ENCODE measurements at places on chromosomes 12 and 14.

DNA sequence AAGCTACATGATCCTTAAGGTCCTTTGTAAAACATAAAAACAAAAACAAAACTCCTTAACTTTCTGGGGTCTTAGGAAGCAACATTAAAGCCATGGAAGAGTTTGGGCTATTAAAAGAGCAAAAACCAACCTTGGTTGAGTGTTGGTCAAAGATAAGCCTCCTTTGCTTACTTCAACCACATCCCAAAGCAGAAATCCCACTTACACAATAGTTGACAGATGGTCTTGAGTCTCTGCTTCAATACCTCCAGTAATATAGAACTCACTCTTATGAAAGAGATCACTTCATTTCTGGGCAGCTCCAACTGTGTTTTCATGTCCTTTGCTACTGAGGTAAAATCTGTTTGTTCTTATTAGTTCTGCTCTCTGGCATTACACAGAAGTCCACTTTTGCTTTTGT, 125.8 kb downstream of the SLC38A4 start:
- no peak for DNase-seq

- no peak for DNase-seq
Measured at GRCh38 chr12:89346741-89347324, 5.5 kb downstream of the DUSP6 start.

DNA sequence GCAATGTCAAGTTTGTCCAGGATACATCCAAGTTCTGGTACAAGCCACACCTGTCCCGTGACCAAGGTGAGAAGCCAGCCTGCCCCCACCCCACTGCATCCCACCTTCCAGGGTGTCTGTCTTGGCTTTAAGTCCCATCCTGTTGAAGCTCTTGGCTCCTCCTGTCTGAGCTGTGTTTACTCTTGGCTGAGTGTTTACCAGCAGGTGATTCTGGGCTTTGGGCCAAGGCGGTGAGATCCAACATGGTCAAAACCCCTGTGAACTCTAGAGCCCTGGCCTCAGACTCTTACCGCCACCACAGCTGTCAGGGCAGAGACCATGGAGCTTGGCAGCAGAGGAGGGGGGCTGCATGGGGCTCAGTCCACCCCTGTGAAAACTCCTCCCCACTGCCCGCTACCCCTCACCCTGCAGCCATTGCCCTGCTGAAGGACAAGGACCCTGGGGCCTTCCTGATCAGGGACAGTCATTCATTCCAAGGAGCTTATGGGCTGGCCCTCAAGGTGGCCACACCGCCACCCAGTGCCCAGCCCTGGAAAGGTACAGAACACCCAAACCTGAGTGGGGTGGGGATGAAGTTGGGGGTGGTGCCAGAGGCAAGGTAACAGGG, 11.6 kb downstream of the TNS2 start:
- no peak for DNase-seq

GRCh38 chr12:39752482-39753137, 133.0 kb upstream of the ABCD2 start:
- DNase-seq, result no peak

GRCh38 chr14:34081101-34081575, 130.3 kb upstream of the EGLN3 start:
- DNase-seq, result no peak

DNA sequence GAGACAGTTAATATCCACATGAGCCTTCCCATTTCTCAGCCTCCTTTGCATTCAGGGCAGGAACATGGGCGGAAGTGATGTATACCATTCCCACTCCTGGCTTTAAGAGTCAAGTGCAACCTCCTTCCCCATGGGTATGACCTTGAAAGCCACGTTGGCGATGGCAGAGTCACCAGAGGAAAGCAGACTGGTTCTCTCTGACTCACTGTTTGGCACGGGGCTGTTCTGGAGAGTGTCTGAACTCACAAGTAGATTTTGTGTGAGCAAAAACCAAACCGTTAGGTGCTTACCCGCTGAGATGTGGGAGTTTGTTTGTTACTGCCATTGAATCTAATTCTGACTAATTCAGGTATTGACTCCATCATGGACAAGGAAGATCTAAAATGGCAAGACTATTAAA, 36.7 kb upstream of the PZP start:
- no peak for DNase-seq

- no peak for DNase-seq
Measured at GRCh38 chr14:95402578-95402977, 82.9 kb upstream of the CLMN start.

DNA sequence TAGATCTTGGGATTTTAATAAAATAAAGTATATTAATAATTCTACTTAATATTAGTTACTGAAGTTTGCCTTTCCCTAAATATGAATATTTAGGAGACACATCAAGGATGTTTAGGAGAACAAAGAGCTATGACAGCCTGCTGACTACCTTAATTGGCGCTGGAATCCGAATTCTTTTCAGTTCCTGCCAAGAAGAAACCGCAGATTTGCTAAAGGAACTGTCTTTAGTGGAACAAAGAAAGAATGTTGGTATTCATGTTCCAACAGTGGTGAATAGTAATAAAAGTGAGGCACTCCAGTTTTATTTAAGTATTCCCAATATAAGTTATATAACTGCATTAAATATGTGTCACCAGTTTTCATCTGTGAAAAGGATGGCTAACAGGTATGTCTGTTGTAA, 54.5 kb downstream of the MIS18BP1 start:
- no peak for DNase-seq

- DNase-seq, result no peak
Measured at GRCh38 chr12:121990692-121991603, 30.7 kb upstream of the BCL7A start.

DNA sequence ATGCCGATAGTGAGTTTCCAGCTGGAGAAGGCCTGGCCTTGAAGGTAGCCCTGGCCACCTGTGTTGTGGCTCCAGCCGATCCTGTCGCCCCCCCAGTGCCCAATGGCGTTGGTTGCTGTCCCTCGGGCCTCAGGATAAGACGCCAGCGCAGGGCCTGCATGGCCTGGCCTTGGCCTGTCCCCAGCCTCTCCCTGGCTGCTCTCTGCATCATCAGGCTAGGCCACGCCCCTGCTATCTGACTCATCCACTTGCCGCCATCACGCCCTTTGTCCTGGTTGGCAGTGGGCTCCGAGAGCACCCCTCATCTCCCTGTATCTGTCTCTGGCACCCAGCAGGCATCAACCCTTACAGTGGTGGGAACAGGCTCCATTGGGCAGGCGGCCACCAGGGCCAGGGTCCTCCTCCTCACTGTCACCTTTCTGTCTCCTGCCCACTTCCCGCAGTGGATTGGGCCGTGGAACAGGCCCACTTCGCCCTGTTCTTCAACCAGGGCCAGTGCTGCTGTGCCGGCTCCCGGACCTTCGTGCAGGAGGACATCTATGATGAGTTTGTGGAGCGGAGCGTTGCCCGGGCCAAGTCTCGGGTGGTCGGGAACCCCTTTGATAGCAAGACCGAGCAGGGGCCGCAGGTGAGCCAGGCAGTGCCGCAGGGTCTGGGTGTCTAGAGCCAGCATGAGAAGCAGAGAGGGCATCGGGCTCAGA, 25.6 kb downstream of the ALDH2 start:
- DNase-seq, result no peak

DNA sequence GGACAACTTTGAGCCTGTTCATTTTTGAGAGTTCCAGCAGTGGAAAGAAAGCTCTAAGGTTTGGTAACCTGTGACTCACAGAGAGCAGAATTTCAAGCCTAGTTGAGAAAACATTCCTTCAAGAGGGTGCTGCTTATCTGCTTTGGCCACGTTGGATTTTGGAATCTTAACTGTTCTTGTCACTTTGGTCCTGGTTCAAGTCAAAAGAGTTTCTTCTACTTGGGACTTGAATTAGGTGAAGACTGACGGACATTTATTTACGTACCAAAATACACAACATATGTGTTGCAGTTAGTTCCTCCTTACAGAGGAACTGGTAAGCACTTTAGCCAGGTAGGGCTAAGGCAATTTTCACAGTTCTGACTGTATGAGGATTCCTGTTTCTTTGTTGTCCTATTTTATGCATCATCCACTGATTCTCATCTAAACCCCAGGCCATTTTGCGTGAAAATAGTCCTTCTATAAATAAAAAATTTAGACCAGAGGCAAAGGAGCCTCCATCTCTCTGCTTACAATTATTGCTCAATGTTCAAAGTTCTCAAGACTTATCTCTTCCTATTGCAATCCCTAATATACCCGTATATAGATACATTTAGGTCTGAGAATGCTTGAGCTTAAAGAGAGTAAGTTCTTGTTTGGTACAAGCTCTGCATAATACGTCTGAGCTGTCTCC, 580.9 kb downstream of the DIO2 start:
- no peak for DNase-seq

DNA sequence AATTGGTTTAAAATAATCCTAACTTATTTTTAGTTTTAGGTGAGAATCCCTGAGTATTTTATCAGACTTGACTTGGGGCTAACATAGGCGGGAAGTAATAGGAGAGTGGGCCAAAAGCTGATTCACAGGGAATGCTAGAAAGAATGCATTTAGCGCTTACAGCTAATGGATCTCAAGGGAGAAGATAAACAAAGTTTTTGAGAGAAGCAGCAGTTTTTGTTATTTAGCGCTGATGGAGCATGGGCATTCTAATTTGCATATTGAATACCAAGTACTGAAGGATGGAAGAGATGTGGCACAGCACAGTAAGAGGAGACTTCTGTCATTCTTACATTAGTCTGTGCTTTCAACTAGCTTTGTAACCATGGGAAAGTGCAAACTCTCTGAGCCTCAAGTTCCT, 436.0 kb upstream of the FBXO33 start:
- no peak for DNase-seq

GRCh38 chr12:116236976-116237375, 40.5 kb downstream of the MED13L start:
- DNase-seq, result no peak

- no peak for DNase-seq
Measured at GRCh38 chr14:66804141-66804540, 296.2 kb downstream of the GPHN start.

DNA sequence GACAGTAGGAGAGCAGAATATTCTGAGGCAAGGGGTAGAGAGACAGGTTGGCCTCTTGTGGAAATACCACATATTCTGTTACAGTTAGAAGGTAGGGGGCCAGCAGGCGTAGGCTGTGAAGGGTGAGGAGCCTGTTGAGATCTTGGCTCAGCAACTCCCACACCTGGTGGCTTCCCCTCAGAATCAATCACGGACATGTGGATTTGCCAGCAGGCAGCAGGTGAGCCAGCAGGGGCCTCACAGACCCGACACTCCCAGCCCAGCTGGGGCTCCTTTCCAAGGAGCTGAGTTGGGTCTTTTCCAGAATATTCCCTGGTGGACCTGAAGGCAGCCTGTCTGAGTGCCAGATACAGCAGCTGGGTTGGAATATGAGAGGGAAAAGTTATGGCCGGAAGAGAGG, 150.0 kb upstream of the CRY1 start:
- no peak for DNase-seq

DNA sequence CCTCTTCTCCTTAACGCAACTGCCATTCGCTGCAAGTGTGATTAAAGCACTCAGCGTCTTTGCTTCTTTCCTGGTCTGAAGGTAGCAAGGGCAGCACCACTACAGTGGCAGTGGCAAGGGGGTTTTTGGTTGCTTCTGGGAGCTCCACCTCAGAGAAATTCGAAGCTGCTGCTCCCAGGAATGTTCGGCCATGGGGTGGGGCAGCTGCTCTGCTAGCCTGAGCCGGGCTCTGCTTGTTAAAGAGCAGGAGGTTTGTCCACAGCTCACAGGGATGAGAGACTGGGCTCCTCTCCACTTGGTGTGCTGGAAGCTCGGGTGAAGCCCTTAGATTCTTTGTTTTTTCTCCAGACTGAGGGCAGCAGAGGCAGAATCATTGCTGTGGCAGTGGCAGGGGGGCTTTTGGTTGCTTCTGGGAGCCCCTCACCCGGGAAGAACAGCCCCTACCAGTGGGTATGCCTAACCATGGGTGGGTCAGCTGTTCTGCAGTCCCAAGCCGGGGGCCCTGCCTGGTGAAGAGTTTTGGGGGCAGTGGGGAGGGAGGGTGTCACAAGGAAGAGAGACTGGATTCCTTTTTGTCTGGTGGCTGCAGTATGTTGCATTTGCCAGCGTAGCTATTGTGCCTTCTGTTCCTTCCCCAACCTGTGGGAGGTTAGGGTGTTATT, 340.2 kb downstream of the AEBP2 start:
- DNase-seq, result no peak

- no peak for DNase-seq
Measured at GRCh38 chr12:112974904-112975303, 3.4 kb upstream of the OAS2 start.

- DNase-seq, result no peak
Measured at GRCh38 chr12:75969768-75970167, 61.8 kb downstream of the PHLDA1 start.

DNA sequence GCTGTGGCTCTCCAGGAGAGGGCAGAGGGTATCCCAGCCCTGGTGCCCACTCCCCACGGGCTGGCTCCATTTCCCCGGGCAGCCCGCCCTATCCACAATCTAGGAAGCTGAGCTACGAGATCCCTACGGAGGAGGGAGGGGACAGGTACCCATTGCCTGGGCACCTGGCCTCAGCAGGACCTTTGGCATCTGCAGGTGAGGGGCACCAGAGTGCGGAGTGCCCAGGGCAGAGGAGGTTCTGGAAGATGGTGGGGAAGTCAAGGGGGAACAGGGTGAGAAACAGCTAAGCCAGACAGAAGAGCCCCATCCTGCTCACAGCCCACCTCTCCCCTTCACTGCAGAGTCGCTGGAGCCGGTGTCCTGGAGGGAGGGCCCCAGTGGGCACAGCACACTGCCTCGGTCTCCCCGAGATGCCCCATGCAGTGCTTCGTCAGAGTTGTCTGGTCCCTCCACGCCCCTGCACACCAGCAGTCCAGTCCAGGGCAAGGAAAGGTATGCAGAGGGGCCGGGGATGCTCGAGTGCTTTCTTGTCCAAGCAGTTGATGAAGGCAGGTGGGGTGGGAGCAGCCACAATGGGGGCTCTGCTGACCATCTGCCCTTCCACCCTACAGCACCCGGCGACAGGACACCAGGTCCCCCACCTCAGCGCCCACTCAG, 10.3 kb downstream of the TNS2 start:
- DNase-seq, result no peak

- DNase-seq, result no peak
Measured at GRCh38 chr12:49892084-49892731, 11.5 kb downstream of the FAIM2 start.

DNA sequence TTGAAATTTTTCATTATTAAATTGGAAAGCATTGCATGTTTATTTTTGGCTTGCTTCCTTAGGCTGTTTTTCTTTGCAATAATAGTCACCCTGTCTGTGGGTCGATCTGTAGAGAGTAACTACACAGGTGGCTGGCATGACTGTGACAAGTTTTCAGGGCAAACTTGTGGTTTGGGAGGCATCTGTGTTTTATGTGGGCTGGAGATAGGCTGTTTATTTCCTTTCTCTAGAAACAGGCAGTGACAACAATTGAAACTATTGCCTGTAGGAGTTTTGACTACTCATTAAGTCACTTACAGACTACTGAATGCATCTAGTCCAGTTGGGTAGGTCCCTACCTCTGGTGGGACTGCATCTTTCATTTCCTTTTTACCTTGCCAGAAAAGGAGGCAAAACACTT, 155.6 kb downstream of the DYRK2 start:
- DNase-seq, result no peak

All from neural crest cell (in vitro differentiated cells).